ENCODE measurements at places on chromosomes 3 and 15.

GRCh38 chr3:137097852-137098251 lies 140.1 kb downstream of the IL20RB start:
- DNase-seq: no peak

GRCh38 chr15:75107908-75108838 lies 84.8 kb downstream of the PPCDC start:
- DNase-seq: no peak

GRCh38 chr3:180325533-180325932 lies 276.4 kb upstream of the TTC14 start:
- no peak for DNase-seq

- DNase-seq: no peak
Measured at GRCh38 chr15:40829115-40829514, 607 bp upstream of the PPP1R14D start.

DNA sequence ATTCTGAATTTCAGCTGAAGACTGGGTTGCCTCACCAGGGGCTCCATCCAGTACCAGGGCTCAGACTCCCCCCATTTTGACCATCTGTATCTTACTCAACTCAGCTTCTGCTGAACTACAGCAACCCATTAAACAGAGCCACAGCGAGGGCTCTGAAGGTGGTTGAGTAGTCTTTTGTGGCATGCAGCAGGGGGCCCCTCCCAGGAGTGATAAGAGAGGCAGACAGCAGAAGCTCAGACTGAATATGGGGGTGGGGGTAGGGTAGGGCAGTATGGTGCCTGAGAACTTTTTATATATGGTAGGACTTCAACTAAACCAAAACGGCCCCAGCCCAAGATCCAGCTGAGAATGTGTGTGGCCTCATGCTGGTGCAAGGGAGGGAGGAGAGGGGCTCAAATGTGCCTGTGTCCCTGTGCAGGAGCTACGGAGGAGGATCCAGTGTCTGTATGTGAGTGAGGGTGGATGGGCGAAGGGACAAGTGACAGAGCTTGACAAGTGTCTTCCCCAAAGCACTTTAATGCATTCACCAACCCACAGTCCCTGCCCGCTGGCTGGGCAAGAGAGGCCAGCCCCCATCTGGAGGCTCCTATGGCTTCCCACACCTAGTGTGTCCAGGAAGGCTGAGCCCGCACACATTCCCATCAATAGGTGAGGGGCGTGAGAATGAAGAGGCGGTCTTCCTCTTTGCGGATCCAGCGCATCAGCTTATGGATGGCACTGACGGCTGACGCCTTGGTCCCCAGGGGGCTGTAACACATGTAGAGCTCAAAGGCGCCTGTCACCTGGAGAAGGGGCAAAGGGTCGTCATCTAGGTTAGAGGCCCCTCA lies 4.9 kb upstream of the MST1R start:
- DNase-seq: no peak

GRCh38 chr3:45234250-45234649 lies 8.2 kb upstream of the TMEM158 start:
- DNase-seq: no peak

DNA sequence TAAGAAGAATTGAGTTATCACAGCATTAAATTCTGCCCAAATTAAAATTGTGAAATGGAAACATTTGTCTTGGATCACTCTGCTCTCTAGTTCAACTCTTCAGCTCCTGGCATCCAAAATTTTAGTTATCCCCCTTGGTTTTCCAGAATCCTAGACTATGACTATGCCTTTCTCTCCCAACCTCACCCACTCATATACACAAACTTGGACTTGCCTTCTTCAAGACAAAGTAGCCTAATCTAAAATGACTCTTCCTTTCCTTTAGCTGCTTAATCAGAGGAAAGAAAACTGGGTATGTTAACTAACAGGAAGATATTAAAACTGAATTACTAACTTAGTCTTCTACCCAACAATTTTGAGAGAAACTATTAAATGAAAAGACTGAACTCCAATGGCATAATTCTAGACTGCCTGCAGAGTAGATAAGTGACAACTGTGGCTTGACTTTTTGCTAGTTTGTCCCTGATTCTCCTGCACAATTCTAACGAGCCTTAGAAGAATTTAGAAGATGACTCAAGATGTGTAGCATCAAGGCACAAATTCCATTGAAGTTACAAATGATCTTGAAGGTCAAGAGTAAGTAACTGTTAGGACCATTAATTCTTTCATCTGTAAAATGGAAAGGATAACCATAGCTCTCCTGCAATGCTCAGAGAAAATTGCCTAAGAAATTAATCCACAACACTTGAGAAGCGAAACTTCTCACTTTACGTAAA lies 5.2 kb upstream of the GOLIM4 start:
- no peak for DNase-seq

DNA sequence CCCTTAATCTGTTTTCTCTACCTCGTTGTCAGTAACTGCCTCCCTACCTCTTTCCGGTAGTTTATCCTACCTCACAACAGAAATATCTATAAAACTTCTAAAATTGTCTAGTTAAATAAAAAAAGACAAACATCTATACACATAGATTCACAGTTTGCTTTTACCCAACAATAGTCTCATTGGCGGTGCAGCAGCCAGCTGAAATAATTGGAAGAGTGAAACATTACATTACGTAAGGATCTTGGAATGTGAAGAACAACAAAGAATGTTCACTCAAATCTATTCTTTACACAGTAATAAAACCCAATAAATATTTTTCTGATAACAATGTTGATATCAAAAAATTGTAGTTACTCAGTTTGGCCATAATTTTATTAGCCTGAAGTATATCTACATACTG lies 115.5 kb upstream of the ARPP21 start:
- no peak for DNase-seq

DNA sequence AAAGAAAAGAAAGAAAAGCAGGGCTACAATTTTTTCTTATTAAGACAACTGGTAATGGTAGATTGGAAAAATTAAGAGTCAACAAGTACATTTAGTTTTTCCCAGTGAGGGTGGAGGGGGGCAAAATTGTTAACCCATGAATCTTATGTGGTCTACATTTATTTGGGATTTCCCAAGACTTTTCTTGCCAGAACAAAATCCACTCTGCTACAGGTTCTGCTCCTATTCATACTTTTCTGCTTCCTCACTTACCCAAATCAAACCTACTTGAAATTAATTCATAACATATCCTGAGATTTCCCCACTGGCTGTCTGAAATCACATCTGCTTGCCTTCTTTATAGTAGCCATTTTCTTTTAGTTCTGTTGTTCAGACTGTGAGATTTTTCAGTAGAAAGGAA lies 41.1 kb downstream of the VGLL3 start:
- DNase-seq: no peak

GRCh38 chr3:188759336-188760005 lies 412.3 kb upstream of the TPRG1 start:
- no peak for DNase-seq

GRCh38 chr3:120094776-120095225 lies 554 bp upstream of the GSK3B start:
- DNase-seq: peak; percentile 100

- DNase-seq: no peak
Measured at GRCh38 chr3:194809382-194809781, 123.7 kb downstream of the FAM43A start.

GRCh38 chr3:188082031-188082430 lies 71.9 kb upstream of the LPP start:
- no peak for DNase-seq

- DNase-seq: no peak
Measured at GRCh38 chr3:126406389-126407296, 11.9 kb downstream of the CFAP100 start.

DNA sequence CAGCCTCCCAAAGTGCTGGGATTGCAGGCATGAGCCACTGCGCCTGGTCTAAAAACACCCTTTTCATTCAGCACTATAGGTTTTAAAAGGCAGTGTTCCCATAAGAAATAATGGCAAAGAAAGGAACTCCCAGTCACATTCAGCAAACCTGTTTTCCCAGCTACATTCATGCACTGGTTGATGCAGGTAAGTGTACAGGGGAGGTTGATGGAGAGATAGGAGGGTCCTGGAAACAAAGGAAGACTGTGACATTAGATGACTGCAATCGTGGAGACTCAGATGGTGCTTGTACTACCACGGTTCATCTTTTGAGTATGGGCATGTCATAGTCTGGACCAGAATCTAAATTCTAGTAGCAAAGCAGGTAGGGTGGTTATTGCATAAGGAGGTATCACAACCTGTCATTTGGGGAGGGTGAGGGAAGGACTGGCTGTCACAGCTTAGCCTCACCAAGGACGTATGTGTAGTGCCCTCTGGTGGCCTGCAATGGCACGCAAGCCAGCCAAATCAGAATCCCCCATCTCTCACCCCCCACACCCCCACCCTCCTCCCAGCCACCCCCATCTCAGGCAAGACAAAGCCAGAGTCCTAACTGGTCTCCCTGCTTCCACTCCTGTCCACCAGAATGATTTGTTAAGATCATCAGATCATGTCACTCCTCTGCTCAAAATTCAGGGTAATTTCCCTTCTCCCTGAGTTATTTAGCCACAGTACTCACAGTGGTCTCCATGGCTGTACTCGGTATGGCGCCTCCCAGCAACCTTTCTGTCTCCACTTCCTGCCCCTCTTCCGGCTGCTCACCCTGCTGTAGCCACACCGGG lies 28.8 kb upstream of the UBL7 start:
- DNase-seq: peak; percentile 71

DNA sequence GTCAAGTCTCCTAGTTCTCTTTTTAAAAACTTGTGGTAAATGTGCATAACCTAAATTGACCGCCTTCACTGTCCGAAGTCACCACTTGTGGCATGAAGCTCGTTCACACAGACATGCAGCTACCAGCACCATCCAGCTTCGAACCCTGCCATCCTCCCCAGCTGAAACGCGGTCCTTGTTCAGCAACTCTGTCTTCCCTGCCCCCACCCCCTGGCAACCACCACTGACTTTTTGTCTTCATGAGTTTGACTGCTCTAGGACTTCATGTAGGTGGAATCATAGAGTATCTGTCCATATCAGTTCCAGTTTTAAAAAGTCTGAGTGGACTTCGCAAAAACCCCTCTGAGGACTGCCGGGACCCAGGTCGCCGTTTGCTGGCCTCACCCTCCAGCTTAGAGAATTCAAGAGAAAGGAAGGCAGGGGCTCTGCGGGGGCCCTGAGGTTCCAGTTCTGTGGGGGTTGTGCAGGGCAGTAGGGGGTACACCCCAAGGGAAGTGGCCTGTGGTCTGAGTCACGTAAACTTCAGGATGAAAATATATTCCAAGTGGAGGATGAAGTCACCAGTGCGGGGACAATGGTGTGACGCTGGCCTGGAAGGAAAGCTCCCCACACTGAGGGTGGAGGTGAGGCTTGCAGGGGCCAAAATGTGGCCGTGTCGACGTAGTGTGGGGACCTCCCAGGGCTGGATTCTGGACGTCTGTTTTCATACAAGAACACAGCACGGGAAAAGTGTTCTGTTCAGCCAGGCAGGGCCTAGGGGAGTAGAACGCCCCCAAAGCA lies 67.6 kb downstream of the ABTB1 start:
- DNase-seq: no peak

DNA sequence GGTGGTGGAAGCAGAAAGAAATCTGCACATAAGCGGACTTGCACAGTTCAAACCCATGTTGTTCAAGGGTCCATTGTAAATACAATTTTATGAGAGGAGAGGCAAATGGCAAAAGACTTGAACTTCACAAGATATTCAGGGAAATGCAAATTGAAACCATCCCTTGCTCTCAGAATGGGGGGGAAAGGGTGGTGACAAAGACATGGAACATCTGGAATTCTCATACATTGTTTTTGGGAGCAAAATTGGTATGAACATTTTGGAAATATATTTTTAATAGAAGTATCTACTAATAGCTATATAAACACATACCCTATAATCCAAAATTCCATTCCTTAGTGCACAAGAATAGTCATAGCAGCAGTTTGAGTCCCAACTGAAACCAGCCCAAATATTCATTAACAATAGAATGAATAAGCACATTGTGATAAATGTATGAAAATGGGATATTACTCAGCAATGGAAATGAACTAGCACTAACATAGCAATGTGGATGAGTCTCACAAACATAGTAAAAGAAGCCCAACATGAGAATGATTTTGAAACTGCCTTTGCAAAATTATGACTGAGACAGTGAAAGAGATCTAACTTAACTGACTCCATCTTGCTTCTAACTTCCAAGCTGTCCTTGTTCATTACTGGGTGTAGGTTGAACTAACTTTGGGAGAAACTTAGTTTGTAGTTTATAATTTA lies 77.2 kb downstream of the CD200R1L start:
- no peak for DNase-seq

- no peak for DNase-seq
Measured at GRCh38 chr15:96027501-96027900, 303.0 kb upstream of the NR2F2 start.

DNA sequence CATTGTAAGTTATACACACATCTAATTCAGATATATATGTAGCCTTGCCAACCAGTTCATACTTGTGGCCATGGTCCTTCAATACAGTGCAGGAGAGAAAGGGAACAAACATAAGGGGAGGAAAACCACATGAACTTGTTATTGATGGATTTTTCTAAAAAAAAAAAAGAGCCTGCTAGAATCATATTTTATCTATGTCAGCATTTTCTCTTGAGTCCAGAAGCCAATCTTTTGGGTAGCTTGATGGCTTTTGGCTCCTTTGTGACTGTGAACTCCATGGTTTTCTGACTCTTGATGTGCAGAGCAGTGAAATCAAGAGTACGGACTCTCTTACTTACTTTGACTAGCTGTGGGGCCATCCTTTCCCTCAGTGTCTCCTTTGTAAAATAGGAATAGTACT lies 197.4 kb upstream of the DPH6 start:
- DNase-seq: no peak

DNA sequence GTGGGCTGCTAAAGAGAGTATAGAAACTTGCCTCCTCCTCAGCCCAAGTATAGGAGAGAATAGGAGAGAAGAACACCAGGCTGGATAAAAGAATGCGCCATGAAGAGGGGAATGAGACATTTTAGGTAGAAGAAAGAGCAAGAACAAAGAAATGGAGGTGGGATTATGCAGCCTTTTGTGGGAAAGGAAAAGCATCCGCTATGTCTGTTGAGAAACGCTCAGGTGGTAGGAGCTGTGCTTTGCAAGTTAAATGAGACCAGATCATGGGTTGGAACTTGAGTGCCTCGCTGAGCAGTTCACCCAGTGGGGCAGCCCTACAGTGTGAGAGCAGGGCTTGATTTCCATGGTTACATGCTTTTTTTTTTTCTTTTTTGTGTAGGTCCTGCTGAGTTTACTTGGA lies 11.5 kb upstream of the RTP1 start:
- no peak for DNase-seq

DNA sequence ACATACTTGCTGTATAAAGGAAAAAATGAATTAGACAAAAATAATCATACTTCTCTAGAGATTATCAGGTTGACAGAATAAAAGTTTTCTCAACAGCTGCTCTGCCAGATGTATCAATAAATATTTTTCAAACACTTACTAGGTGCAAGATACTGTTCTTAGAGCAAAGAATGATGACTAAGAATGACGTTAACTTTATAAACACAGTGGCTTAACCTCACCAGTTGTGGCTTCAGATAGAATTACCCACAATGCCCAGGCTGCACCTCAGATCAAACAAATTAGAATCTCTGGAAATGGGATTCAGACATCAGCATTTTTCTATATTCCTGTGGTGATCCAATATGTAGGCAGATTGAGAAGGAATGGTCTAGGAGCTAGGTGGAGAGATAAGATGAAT lies 422.4 kb upstream of the ATP11B start:
- no peak for DNase-seq
